Suppressor macrophage (primary cell): ENCODE measurements at places on chromosomes 7 and 10.

- DNase-seq: no peak
Observed at GRCh38 chr10:36265741-36266140, 623.6 kb upstream of the FZD8 start.

DNA sequence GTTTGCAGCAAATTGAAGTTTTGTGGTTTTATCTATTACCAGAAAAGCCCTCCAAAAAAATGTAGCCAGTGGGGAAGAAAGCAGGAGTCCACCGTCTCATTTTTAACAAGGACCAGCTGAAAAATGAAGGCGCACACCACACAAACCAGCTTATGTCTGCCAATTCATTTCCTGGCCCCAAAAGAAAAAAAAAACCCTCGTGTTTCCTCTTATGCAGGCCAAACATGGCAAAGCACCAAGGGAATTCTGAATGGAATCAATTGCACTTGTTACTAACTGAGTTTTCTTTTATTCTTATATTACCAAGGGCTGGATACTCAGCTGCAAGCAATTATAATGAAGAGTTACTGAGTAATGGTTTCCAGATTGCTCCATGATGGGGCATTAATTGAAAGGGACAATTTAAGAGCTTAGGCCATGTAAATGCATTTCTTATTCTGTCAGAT is 428.3 kb upstream of the NPVF start:
- DNase-seq: no peak

DNA sequence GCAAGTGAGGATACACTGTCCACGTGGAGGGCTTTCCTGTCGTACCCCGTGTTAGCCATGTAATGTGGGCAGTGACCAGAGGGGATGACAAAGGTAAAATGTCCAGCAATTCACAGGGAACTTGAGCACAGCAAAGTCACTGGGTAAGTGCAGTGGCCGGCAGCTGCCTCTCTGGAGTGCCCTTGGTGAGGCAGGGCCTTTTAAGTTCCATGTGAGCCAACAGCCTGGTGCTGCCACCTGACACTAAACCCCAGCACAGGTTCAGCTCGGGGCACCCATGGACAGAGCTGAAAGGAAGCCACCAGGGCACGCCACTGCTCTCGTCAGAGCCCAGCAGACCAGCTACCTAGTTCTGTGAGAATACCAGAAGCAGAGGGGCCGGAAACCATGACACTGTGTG is 168.3 kb downstream of the PRKAG2 start:
- no peak for DNase-seq

DNA sequence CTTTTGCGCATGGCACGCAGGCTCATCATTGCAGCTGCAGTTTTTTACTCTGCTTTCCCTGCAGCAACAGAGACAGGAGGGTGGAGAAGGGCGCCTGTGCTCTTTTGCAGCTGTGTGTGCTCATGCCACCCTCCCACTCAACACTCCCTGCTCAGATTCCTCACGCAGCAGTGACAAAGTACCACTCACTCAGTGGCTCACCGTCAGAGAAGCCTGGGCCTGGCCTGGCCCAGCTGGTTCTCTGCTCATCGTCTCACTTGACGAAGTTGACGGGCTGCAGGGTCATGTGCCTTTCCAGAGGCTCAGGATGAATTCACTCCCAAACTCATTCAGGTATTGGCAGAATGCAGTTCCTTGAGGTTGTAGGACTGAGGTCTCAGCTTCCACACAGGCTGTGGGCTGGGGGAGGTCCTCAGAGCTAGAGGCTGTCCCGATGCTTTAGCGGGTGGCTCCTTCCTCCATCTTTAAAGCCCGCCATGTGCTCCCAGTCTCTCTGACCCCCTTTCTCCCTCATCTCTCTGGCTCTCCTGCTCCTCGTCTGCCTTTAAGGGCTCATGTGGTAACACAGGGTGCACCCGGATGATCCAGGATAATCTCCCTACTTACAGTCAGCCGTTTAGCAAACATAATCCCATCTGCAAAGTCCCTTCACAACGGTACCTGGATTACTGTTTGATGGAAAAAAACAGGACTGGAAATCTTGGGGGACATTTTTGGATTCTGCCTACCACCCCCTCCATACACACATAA is 25.8 kb downstream of the PTPRE start:
- DNase-seq: no peak

DNA sequence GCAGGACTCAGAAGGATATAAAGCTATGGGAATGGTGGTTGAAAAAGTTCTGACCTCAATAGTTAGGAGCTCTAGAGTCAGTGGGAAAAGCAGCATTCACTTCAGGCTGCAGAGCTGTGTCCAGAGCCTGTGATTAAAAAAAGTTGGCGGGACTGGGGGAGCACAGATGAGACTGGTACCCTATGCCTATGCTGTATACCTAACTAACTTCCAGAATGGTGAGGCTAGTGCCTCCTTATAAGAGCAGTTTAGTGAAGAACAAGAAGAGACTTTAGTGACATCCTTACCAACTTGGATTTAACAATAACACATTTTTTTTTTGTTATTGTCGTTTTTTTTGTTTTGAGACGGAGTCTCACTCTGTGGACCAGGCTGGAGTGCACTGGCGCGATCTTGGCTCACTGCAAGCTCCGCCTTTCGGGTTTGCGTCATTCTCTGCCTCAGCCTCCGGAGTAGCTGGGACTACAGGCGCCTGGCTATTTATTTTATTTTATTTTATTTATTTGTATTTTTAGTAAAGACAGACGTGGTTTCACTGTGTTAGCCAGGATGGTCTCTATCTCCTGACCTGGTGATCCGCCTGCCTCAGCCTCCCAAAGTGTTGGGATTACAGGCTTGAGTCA is 6.6 kb upstream of the ZNF282 start:
- DNase-seq: no peak

GRCh38 chr10:110615057-110615747 is 28.9 kb upstream of the RBM20 start:
- no peak for DNase-seq
